ENCODE measurements at places on chromosomes 1 and 21. TPM values are rescaled to one million over a fixed set of nuclear protein-coding genes. Genes with fewer than 3 reads are reported as not detected.

Gene C1orf56
- 1.1 TPM for total RNA-seq

DNA sequence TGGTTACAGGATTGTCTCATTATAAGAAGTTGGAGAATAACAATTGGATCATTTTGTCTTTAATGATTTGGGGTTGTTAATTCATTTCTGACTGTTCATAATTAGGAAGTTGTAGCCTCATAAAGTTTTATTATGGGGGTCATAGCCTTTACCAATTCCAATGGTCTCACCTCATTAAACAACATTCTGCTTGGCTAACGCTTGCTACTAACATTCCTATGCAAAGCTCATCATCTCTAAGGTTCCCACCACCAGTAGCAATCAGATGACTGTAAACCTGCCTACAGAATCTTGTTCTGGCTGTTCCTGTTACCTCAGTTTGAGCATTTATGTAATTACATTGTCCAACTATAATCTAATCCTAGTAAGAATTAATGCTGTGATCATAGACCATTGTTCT, 60.2 kb downstream of the ODF2L start:
- DNase-seq: no peak
- H3K4me3 ChIP-seq: no peak overlapping the region
- no peak overlapping the region for H3K27ac ChIP-seq

DNA sequence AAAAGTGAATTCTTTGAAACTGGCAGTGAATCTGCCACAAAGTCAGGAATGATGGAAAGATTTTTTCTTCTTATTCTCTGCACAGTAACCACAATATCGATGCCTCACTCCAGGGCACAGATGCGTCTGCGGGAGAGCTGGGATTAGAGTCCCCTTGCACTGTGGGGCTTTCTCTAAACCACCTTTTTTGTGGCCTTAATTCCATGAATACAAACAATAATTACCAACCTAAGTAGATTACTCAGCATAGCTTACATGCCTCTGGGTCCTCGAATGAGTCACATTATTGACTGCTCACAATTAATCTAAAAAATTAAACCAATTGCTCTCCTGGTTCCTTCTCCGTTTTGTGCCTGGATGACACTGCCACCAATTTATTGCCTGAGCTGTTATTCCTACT, 125.8 kb downstream of the KAZN start:
- no peaks in the 10 kb centered on the region for H3K4me1 ChIP-seq
- no peak for DNase-seq
- no peak overlapping the region for H3K27ac ChIP-seq
- H3K27me3 ChIP-seq: peaks cover 35% of the 10 kb centered on the region
- H3K36me3 ChIP-seq: no peaks in the 10 kb centered on the region

- peaks cover 9% of the 10 kb centered on the region for H3K27me3 ChIP-seq
- H3K4me1 ChIP-seq: no peaks in the 10 kb centered on the region
- DNase-seq: no peak
- no peak overlapping the region for H3K4me3 ChIP-seq
Observed at GRCh38 chr1:77230051-77230450, 10.8 kb upstream of the PIGK start.

DNA sequence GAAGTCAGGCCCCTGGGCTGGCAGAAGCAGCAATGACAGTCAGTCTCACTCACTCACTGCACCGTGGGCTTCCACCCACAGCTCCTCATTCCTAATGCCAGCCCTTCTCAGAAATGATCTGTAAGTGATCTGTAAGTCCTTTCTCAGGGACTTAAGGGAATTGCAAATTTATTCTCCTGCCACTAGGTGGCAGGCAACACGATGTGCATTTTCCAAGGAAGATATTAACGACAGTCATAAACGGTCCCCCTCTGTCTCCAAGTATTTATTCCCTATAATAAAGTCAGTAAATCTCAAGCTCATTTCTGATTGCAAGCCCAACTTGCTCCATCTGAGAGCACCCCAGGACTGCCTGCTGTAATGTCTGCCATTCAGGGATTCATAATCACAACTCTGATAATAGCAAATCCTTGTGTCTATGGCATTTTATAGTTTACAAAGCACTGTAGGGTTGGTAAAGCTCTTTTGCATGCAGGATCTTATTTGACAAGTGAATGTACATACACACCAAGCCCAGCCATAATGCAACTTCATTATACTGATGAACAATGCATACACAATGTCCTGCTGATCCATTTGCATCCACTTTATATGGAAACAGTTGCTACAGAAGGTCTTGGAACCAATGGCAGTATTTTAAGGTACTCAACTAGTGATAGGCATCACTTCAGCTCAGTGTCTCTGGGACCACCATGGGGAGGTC, 380.5 kb upstream of the CAMK1G start:
- H3K4me3 ChIP-seq: no peak overlapping the region
- DNase-seq: no peak
- no peaks in the 10 kb centered on the region for H3K4me1 ChIP-seq
- H3K36me3 ChIP-seq: no peaks in the 10 kb centered on the region
- H3K27ac ChIP-seq: no peak overlapping the region

GRCh38 chr1:71427066-71427465, 346.2 kb upstream of the ZRANB2 start:
- no peak overlapping the region for H3K27ac ChIP-seq
- H3K36me3 ChIP-seq: no peaks in the 10 kb centered on the region
- DNase-seq: no peak
- H3K27me3 ChIP-seq: no peaks in the 10 kb centered on the region
- H3K4me1 ChIP-seq: no peaks in the 10 kb centered on the region

- peaks cover 6% of the 10 kb centered on the region for H3K27me3 ChIP-seq
- H3K4me1 ChIP-seq: no peaks in the 10 kb centered on the region
- no peaks in the 10 kb centered on the region for H3K36me3 ChIP-seq
- H3K27ac ChIP-seq: no peak overlapping the region
- no peak for DNase-seq
Observed at GRCh38 chr1:90402893-90403849, 313.9 kb downstream of the BARHL2 start.

Gene OR6F1
- not detected for total RNA-seq

DNA sequence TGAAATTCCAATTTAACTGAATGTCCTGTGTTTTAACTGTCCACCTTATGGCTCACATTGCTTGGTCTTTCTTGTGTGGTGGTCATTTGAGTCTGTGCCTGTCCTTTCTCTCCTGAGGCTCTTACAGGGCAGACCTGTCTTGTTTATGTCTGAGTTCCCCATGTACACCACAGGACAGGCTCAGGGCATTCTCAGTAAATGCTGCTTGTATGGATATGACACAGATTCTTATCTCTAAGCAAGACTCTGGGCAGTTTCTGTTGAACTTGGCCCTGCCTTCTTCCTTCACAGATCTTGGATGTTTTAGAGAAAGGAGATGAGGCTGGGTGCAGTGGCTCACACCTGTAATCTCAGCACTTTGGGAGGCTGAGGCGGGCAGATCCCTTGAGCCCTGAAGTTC, 159.1 kb upstream of the CSF3R start:
- DNase-seq: no peak
- peaks cover 15% of the 10 kb centered on the region for H3K27me3 ChIP-seq
- H3K4me1 ChIP-seq: no peaks in the 10 kb centered on the region
- H3K27ac ChIP-seq: no peak overlapping the region

GRCh38 chr1:158646465-158646864, 40.0 kb downstream of the SPTA1 start:
- peak overlapping the region; percentile 27 for H3K27ac ChIP-seq
- H3K27me3 ChIP-seq: no peaks in the 10 kb centered on the region
- DNase-seq: no peak

GRCh38 chr1:150235294-150235851, 539 bp downstream of the ANP32E start:
- DNase-seq: no peak
- no peak overlapping the region for H3K4me3 ChIP-seq
- no peaks in the 10 kb centered on the region for H3K36me3 ChIP-seq

DNA sequence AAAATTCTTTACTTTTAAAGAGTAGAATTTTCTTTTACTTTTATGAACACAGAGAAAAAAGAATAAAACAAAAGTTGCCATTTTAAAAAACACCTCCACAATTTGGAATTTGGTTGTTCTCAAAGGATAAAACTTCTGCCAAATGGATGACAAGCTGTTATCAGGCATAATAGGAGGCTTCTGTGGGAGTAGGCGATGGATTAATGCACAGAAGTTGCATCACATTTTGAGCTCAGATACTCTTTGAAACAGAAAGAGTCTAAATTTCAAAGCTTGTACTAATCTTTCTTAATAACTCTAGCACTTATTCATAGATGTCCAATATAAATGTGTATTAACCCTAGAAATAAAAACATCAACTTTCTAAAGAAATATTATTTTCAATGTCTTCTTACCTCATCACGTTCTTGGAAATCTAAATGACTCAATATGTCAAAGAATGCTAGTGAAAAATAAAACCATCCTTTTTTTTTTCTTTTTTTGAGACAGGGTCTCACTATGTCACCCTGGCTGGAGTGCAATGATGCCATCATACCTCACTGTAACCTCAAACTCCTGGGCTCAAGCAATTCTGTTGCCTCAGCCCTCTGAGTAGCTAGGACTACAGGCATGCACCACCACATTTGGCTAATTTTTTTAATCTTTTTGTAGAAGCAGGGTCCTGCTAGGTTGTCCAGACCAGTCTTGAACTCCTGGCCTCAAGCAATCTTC, 112.8 kb upstream of the USP25 start:
- no peak overlapping the region for H3K4me3 ChIP-seq
- no peaks in the 10 kb centered on the region for H3K36me3 ChIP-seq
- DNase-seq: no peak
- H3K27ac ChIP-seq: no peak overlapping the region
- H3K4me1 ChIP-seq: no peaks in the 10 kb centered on the region
- peaks cover 4% of the 10 kb centered on the region for H3K27me3 ChIP-seq

- no peaks in the 10 kb centered on the region for H3K36me3 ChIP-seq
- no peak overlapping the region for H3K4me3 ChIP-seq
- DNase-seq: no peak
- no peak overlapping the region for H3K27ac ChIP-seq
- H3K4me1 ChIP-seq: no peaks in the 10 kb centered on the region
Observed at GRCh38 chr21:18129526-18129925, 115.1 kb upstream of the CHODL start.

GRCh38 chr1:47388891-47389238, 27.2 kb upstream of the FOXE3 start:
- DNase-seq: no peak
- no peak overlapping the region for H3K27ac ChIP-seq
- no peak overlapping the region for H3K4me3 ChIP-seq
- H3K36me3 ChIP-seq: no peaks in the 10 kb centered on the region

Gene PODN
- not detected for total RNA-seq

Gene AQP10
- not detected for total RNA-seq

Gene PRRX1
- total RNA-seq: not detected

DNA sequence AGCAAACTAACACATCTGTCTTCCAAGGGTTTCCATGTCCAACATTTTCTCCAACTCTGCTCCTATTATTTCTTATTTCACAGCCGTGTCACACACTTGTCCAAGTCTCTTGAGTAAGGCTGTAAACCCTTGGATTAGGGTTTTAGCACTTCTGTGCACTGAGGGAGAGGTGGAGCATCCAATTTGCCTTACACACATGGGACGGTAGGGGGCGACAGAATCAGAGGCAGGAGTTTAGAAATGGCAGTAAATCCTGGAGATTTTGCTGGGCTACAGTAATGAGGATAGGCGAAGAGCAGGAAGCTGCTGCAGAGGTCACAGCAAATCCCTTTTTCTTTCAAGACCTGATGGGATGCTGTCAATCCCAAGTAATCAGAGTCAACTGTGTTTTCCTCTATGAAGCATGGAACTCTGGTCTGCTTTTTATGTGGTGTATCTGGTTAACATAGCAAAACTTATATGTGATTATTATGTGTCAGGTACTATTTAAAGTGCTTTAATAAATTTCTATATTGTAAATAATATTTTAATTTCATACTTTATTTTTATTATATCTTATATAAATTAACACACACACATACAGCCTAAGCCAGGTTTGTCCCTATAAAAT, 15.4 kb upstream of the LCE5A start:
- H3K27ac ChIP-seq: no peak overlapping the region
- H3K4me1 ChIP-seq: no peaks in the 10 kb centered on the region
- no peak overlapping the region for H3K4me3 ChIP-seq
- no peaks in the 10 kb centered on the region for H3K36me3 ChIP-seq

GRCh38 chr1:67716800-67717199, 31.8 kb downstream of the GADD45A start:
- H3K36me3 ChIP-seq: no peaks in the 10 kb centered on the region
- DNase-seq: no peak
- H3K27ac ChIP-seq: no peak overlapping the region
- H3K4me3 ChIP-seq: no peak overlapping the region
